ENCODE measurements at places on chromosomes 11 and 22.

- no peak for DNase-seq
Observed at GRCh38 chr11:117872975-117873827, 3.3 kb downstream of the FXYD6 start.

GRCh38 chr11:131658414-131658813 is 288.0 kb downstream of the NTM start:
- DNase-seq, result no peak

GRCh38 chr11:30346068-30346688 is 23.3 kb downstream of the ARL14EP start:
- DNase-seq, result no peak

DNA sequence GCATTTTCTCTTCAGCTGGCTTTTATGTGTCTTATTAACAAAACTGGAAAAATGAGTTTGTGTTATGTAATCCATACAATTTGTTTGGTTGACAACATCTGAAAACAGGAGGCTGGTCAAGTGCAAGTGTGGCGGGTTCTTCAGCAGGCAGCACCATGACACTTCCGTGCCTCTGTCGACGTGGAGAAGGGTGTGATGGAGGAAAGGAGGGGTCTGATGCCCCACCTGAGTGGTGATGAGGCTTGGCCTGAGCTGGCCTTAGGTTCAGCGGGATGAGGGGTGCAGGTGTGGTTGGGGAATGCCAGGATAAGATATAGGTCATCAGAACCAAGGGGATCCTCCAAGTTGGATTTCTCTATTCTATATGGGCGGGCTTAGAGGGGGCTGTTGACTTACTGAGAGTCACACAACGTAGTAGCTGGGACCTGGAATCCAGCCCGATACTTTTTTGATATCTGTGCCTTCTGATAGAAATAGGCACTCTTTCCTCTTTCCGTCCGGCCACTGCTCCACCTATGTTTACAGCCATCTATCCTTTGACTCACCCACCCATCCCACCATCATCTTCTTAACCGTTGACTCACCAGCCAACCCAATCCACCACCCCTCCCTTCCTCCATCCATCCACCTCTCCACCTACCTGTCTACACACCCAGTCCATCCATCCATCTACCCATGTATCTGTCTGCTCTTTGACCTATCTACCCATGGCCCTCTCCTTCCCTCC is 29.0 kb downstream of the SHANK3 start:
- DNase-seq, result no peak
